ENCODE measurements at places on chromosomes 7 and 10.

- peak; percentile 60 for DNase-seq
Observed at GRCh38 chr7:132406039-132406438, 170.2 kb downstream of the PLXNA4 start.

GRCh38 chr10:70162892-70163201 lies 7.5 kb downstream of the SAR1A start:
- DNase-seq: no peak

- peak; percentile 2 for DNase-seq
Observed at GRCh38 chr10:42952349-42952748, 124.5 kb upstream of the RET start.

DNA sequence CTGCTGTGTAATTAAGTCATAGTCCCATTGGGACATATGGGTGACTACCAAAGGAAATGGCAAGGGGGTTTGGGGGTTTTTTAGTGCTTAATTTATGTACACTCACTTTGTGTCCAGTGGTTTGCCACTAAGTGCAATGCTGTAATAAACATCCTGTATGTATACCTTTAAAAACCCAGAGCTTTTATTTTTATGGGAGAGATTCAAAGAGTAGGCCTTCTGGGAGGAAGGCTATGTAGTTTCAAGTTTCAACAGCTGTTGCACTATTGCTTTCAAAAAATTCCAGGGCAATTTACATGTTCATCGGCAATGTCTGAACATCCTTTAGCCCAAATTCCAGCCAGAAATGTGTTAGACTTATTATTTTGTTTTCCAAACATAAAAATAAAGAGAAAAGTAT lies 744.7 kb downstream of the XPNPEP1 start:
- no peak for DNase-seq

DNA sequence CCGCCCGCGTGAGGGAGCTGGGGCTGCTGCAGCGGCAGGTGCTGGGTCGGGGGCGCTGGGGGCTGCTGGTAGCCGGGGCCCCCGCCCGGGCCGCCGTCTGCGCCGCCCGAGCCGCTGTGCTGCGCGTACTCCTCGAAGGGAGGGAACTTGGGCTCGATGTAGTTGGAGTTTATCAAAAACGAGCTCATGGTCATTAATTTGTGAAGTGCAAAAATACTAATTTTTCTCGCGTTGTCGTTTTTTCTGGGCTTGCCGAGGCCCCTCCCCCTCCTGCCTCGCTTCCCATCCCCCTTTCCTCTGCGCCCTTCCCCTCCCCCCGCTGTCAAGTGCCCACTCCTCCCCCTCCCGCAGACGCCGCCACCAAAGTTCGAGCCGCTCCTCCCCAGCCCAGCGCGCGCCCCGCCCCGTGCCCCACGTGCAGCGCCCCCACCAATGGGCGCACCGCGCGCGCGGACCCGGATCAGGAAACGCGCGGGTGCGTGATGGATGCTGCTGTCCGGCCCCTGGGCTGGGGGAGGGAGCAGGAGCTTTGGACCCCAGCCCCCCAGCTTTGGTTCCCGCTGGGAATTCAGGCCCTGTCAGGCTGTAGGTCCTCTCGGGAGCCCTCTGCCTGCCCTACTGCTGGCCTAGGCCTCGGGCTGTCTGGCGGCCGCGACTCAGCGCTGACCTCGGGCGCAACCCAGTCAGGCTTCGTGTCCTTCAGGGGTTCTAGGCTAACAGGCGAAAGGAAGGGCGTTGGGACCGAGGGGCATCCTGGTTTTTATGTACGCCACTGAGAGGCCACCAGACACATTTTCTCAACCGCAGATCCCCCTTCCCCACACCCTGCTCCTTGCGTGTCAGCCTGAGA lies at the start of gene HOXA4:
Gene HOXA4 (minus strand): TSS at position 218 of the 850 bp plus-strand sequence. CDS start 24 bp downstream, at position 194.
- DNase-seq: peak; percentile 89

DNA sequence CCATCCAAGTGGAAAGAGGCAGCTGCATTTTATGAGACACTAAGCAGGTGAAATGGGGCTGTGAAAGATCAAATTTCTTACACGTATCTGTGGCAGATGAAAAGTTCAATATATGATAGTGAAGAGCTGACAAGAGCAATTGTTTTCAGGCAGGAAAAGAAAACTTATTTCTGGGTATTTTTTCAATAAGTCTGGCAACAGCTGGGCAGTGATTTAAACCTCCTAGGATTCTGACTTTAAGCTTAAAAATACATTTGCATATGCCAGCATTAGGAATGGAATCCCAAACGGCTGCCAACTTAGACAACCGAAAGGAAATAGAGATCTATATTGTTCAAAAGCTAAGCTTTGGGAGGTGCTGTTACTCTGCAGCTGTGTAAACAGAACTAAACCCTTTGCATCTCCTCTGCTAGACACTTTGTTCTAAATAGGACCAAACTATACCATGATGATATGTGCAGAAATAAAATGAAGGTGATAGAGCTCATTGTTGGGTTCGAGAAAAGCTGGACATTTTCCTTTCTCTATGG lies 26.1 kb downstream of the DYNC1I1 start:
- no peak for DNase-seq
